Right lobe of liver (tissue), 6 donors: ENCODE measurements at places on chromosomes 5 and 9. TPM values are rescaled to one million over a fixed set of nuclear protein-coding genes. Genes with fewer than 3 reads are reported as not detected.
A peak's percentile ranks its signal among the peaks of the same experiment; 100 is the strongest.

- DNase-seq = no peak
- H3K36me3 ChIP-seq = no peaks in the 10 kb centered on the region
- H3K4me3 ChIP-seq = peak overlapping the region; percentile 79
Observed at GRCh38 chr5:471750-472058, 28.7 kb downstream of the EXOC3 start.

- no peaks in the 10 kb centered on the region for H3K27me3 ChIP-seq
- no peak overlapping the region for H3K4me3 ChIP-seq
- DNase-seq = no peak
- no peaks in the 10 kb centered on the region for H3K36me3 ChIP-seq
Observed at GRCh38 chr9:125028041-125028440, 87.2 kb upstream of the GOLGA1 start.

DNA sequence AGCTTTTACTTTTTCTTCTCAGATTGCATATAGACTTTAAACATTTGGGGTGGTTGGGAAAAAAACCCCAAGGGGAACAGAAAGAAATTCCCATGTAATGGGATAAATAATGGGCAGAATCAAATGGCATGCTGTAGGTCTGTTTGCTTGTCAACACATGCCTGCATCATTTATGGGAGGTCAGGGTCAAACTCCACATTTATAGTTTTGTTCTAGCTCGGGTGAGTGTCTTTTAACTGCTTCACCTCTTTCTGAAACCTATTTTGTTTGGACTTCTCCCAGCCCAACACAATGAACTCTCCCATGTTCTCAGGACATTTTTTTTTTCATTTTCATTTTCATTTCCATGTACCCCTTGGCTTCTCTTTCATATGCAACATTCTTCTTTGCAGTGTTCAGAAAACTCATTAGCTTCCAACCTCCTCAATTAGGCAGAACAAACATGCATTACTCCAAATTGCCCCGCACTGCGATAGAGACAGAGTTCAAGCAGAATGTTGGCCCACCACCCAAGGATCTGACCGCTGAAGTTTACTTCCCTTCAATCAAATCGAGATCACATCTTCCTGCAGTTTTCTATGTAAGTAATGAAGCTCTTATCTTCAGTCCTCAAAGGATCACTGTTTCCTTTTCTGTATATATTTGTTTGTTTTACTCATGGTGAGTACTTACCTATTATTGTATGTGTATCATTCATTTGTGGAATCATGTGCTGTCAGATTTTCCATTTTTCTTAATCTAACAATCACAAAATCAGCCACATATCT is 354.6 kb downstream of the ZSWIM6 start:
- no peak overlapping the region for H3K4me3 ChIP-seq
- no peaks in the 10 kb centered on the region for H3K4me1 ChIP-seq
- H3K27ac ChIP-seq = no peak overlapping the region
- H3K27me3 ChIP-seq = no peaks in the 10 kb centered on the region
- DNase-seq = no peak

- no peak for DNase-seq
- no peak overlapping the region for H3K27ac ChIP-seq
- no peaks in the 10 kb centered on the region for H3K27me3 ChIP-seq
- no peak overlapping the region for H3K4me3 ChIP-seq
- no peaks in the 10 kb centered on the region for H3K36me3 ChIP-seq
Observed at GRCh38 chr9:33011831-33012230, 10.4 kb upstream of the APTX start.

GRCh38 chr5:79685627-79686026 is 4.0 kb upstream of the CMYA5 start:
- DNase-seq = no peak
- H3K27me3 ChIP-seq = no peaks in the 10 kb centered on the region
- no peaks in the 10 kb centered on the region for H3K36me3 ChIP-seq
- no peaks in the 10 kb centered on the region for H3K4me1 ChIP-seq

ZNF618 gene
- total RNA-seq = 7.9 TPM

DNA sequence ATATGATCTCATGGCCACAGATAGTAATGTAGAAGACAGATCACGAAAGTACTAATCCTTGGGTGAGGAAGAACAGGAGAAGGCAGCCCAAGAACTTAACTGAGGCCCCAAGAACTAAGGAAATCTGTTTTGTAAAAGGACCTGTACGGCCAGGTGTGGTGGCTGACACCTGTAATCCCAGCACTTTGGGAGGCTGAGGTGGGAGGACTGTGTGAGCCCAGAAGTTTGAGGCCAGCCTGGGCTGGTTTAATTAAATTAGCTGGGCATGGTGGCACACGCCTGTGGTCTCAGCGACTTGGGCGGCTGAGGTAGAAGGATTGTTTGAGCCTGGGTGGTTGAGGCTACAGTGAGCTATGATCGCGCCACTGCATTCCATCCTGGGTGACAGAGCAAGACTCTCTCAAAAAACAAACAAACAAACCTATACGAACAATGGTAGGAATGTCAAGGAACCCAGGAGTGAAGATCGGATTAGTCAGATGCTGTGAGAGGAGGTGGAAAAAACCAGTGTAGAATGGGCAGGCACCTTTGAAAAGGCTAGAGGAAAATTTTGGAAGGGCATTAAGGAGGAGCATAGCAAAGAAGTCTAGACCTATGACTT is 283.8 kb upstream of the DMRT1 start:
- H3K36me3 ChIP-seq = no peaks in the 10 kb centered on the region
- no peaks in the 10 kb centered on the region for H3K4me1 ChIP-seq
- H3K4me3 ChIP-seq = no peak overlapping the region
- H3K27ac ChIP-seq = no peak overlapping the region
- no peak for DNase-seq
- no peaks in the 10 kb centered on the region for H3K27me3 ChIP-seq

GRCh38 chr9:19127871-19128500 is 694 bp upstream of the PLIN2 start:
- no peaks in the 10 kb centered on the region for H3K27me3 ChIP-seq
- peak; percentile 43 for DNase-seq
- H3K27ac ChIP-seq = peak overlapping the region; percentile 98
- peaks cover 9% of the 10 kb centered on the region for H3K36me3 ChIP-seq
- peaks cover 20% of the 10 kb centered on the region for H3K4me1 ChIP-seq
- peak overlapping the region; percentile 94 for H3K4me3 ChIP-seq

GLRA1 gene
- not detected for total RNA-seq

CCNJL gene
- 0.58 TPM for total RNA-seq

DNA sequence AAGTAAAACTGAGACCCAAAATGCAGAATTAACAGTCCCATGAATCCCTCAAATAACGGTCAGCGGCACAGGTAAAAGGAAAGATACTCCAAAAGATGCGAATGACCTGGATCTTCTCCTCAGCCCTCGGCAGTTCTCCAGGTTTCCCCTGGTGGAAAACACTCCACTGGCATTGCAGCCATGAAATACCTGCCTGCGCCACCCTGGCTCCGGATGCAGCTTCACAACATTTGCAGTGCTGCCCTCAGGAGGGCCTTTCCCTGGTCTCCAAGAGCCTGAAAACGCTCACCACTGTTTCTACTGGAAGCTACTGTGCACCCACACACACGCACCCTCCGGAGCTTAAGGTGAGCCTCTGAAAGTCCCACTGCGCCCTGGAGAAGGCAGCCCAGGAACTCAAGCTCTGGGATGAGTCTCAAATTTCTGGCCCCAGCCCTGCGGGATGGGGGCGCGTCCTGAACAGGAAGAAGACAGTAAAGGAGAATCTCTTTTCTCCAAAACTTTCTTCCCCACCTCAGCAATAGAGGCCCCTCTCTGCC is 612 bp downstream of the UGT3A2 start:
- no peaks in the 10 kb centered on the region for H3K4me1 ChIP-seq
- no peaks in the 10 kb centered on the region for H3K36me3 ChIP-seq
- H3K27ac ChIP-seq = no peak overlapping the region
- no peak for DNase-seq
- no peaks in the 10 kb centered on the region for H3K27me3 ChIP-seq

GPR150 gene
- total RNA-seq = not detected

PCDHGA2 gene
- 0.53 TPM for total RNA-seq

- H3K4me3 ChIP-seq = no peak overlapping the region
- no peaks in the 10 kb centered on the region for H3K4me1 ChIP-seq
- peak overlapping the region; percentile 40 for H3K27ac ChIP-seq
Observed at GRCh38 chr5:154652746-154653417, 102.3 kb upstream of the LARP1 start.

DNA sequence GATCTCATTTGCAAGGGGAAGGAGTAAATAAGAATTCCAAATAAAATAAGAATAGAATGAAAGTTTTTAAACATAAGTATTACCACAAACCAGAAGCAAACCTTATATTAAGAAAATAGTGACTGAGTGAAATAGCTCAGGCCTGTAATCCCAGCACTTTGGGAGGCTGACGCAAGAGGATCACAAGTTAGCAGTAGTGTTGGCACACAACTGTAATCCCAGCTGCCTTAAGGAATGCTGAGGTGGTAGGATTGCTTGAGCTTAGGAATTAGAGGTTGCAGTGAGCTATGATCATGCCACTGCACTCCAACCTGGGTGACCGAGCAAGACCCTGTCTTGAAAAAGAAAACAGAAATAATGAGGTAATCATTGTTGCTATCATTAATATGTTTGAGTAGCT is 47.0 kb downstream of the APC start:
- no peak for DNase-seq
- H3K36me3 ChIP-seq = no peaks in the 10 kb centered on the region
- H3K4me1 ChIP-seq = no peaks in the 10 kb centered on the region

- no peaks in the 10 kb centered on the region for H3K36me3 ChIP-seq
- peak; percentile 77 for DNase-seq
- H3K27ac ChIP-seq = peak overlapping the region; percentile 95
- H3K27me3 ChIP-seq = no peaks in the 10 kb centered on the region
- H3K4me1 ChIP-seq = no peaks in the 10 kb centered on the region
Observed at GRCh38 chr9:79572608-79573411, 1.0 kb downstream of the TLE4 start.

DNA sequence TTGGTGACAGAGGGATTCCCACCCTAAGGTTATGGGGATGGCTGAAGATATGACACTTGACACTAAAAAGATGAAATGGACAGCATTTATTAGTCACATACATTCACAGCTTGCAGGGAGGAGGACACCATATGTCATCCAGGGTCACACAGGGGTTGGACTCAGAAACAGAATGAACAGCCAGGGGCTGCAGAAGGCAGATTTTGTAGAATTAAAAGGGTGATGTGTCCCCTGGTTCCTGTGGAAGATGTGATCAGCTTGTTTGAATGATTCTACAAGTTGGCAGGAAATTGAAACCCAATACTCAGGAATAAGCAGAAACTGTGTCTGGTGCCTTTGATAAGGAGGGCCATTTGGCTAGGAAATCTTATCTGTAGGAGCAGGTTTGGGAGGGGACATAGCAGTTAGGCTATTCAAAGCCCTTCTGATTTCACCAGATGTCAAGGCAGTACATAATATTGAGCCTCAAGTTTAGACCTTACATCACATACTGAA is 102.3 kb upstream of the GRIN3A start:
- DNase-seq = no peak
- no peaks in the 10 kb centered on the region for H3K27me3 ChIP-seq
- H3K4me1 ChIP-seq = no peaks in the 10 kb centered on the region
- H3K4me3 ChIP-seq = no peak overlapping the region
- no peak overlapping the region for H3K27ac ChIP-seq
- H3K36me3 ChIP-seq = no peaks in the 10 kb centered on the region

- H3K4me1 ChIP-seq = peaks cover 70% of the 10 kb centered on the region
- no peaks in the 10 kb centered on the region for H3K27me3 ChIP-seq
- peak overlapping the region; percentile 19 for H3K27ac ChIP-seq
- DNase-seq = no peak
- no peak overlapping the region for H3K4me3 ChIP-seq
- peaks cover 96% of the 10 kb centered on the region for H3K36me3 ChIP-seq
Observed at GRCh38 chr9:101427957-101428655, 7.5 kb downstream of the ALDOB start.

OMD gene
- total RNA-seq = 1.2 TPM

HDHD3 gene
- total RNA-seq = 69.8 TPM

GRCh38 chr9:130980526-130980925 is 28.4 kb upstream of the LAMC3 start:
- no peaks in the 10 kb centered on the region for H3K4me1 ChIP-seq
- H3K27ac ChIP-seq = no peak overlapping the region
- DNase-seq = no peak
